Aortic smooth muscle cell (primary cell): ENCODE measurements at places on chromosomes 3 and 15. TPM values are rescaled to one million over a fixed set of nuclear protein-coding genes. Genes with fewer than 3 reads are reported as not detected.

Gene PAQR5
- 2.1 and 36.5 TPM in 2 replicates for total RNA-seq

Gene ZNF774
- total RNA-seq, result 1.8 and 2.8 TPM in 2 replicates

Gene LZTFL1
- 12.3 and 15.2 TPM in 2 replicates for total RNA-seq

Gene TMOD3
- 59.7 and 81.2 TPM in 2 replicates for total RNA-seq

Gene GCNT3
- under 0.01 TPM in 1 of 2 replicates, not detected in the other for total RNA-seq

Gene NANOGP8
- total RNA-seq, result not detected in 2 replicates

Gene ARID3B
- 1.6 and 1.8 TPM in 2 replicates for total RNA-seq

Gene TEX9
- total RNA-seq, result 4.2 and 6.2 TPM in 2 replicates

Gene FMN1
- 0.12 and 0.13 TPM in 2 replicates for total RNA-seq

Gene CCR8
- total RNA-seq, result not detected in 2 replicates

Gene PIERCE2
- 2.4 TPM in 2 replicates for total RNA-seq

Gene TIPARP
- total RNA-seq, result 30.1 and 35.6 TPM in 2 replicates

Gene GOLGA8J
- total RNA-seq, result 0.06 and 0.13 TPM in 2 replicates

Gene CCDC71
- 16.3 and 17.0 TPM in 2 replicates for total RNA-seq

Gene SLC51A
- total RNA-seq, result not detected in 2 replicates

Gene DISP2
- total RNA-seq, result 0.13 and 0.25 TPM in 2 replicates

Gene TEX264
- total RNA-seq, result 39.5 and 45.0 TPM in 2 replicates

Gene ARIH2
- total RNA-seq, result 74.6 and 77.7 TPM in 2 replicates

Gene RPL4
- total RNA-seq, result 1,310 and 1,702 TPM in 2 replicates

Gene DNAH12
- under 0.01 and 0.12 TPM in 2 replicates for total RNA-seq

Gene NR1I2
- total RNA-seq, result under 0.01 and 0.06 TPM in 2 replicates

Gene GCSAM
- not detected in 2 replicates for total RNA-seq

Gene DNAJB11
- 59.1 and 60.5 TPM in 2 replicates for total RNA-seq

Gene TMEM212
- total RNA-seq, result not detected in 2 replicates

Gene NGRN
- total RNA-seq, result 67.0 and 68.5 TPM in 2 replicates

Gene WNT5A
- 39.0 and 85.9 TPM in 2 replicates for total RNA-seq

Gene SAMD7
- not detected in 2 replicates for total RNA-seq

Gene ZDHHC23
- 3.8 and 5.4 TPM in 2 replicates for total RNA-seq

Gene DOCK3
- 0.25 and 0.53 TPM in 2 replicates for total RNA-seq

Gene NLGN1
- 2.6 and 2.8 TPM in 2 replicates for total RNA-seq

Gene SCAANT1
- not detected in 2 replicates for total RNA-seq

Gene HCLS1
- total RNA-seq, result 7.3 and 13.3 TPM in 2 replicates

Gene CCDC54
- not detected in 2 replicates for total RNA-seq

Gene PRSS50
- total RNA-seq, result not detected in 2 replicates

Gene SYNPR
- not detected in 2 replicates for total RNA-seq

Gene GASK1A
- total RNA-seq, result 0.62 and 0.92 TPM in 2 replicates

Gene TMC3
- not detected in 2 replicates for total RNA-seq

Gene XCR1
- not detected in 2 replicates for total RNA-seq

Gene MGLL
- total RNA-seq, result 6.6 and 18.4 TPM in 2 replicates

Gene SRP14
- total RNA-seq, result 230 and 238 TPM in 2 replicates

Gene MAP6D1
- 0.25 and 0.66 TPM in 2 replicates for total RNA-seq

Gene FGF12
- total RNA-seq, result 0.12 and 0.13 TPM in 2 replicates

Gene VPS8
- total RNA-seq, result 52.2 and 55.2 TPM in 2 replicates

Gene SLC9A9
- total RNA-seq, result 5.4 and 9.5 TPM in 2 replicates

Gene PLCB2
- total RNA-seq, result 0.19 and 0.53 TPM in 2 replicates

Gene CCDC80
- 378 and 1,219 TPM in 2 replicates for total RNA-seq

Gene DIS3L
- 27.2 and 32.6 TPM in 2 replicates for total RNA-seq

Gene C3orf80
- total RNA-seq, result 0.25 and 0.26 TPM in 2 replicates

Gene MESP2
- 0.25 and 0.53 TPM in 2 replicates for total RNA-seq

Gene CYP1A2
- not detected in 2 replicates for total RNA-seq

Gene EIF5A2
- 10.2 and 11.4 TPM in 2 replicates for total RNA-seq

Gene POU1F1
- total RNA-seq, result not detected in 2 replicates

Gene ADAMTS17
- 15.1 and 15.2 TPM in 2 replicates for total RNA-seq

Gene CERS3
- total RNA-seq, result not detected in 2 replicates
